Endothelial cell of umbilical vein (primary cell): ENCODE measurements at places on chromosomes 5 and 9. TPM values are rescaled to one million over a fixed set of nuclear protein-coding genes. Genes with fewer than 3 reads are reported as not detected.
A peak's percentile ranks its signal among the peaks of the same experiment; 100 is the strongest.

DNA sequence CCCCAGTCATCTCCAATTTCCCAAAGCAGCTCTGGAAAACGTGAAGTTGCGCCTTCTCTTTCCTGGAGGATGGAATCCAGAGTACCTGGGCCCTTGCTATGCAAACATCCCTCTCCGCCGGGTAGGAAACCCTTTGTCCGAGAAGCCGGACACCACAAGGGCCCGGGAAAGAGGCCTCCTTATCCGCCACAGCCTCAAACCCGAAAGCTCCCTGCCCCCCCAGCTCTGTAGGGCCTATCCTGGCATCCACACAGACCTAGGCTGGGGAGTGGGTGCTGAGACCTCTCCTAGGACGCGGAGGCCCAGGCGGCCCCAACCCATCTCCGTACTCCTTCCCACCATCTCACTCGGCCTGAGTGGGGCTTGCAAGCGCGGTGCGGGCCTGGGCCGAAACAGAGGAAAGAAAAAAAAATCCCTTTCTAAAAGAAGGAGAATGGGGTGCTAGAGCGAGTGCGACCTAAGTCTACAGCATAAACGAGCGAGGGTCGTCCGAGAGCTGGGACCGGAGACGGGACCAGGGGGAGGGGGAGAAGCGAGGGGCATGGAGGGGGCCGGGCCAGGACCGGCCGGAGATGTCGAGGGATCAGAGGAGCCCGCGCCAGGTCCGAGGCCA, 624 bp downstream of the FBXW11 start:
- peak; percentile 46 for DNase-seq

DNA sequence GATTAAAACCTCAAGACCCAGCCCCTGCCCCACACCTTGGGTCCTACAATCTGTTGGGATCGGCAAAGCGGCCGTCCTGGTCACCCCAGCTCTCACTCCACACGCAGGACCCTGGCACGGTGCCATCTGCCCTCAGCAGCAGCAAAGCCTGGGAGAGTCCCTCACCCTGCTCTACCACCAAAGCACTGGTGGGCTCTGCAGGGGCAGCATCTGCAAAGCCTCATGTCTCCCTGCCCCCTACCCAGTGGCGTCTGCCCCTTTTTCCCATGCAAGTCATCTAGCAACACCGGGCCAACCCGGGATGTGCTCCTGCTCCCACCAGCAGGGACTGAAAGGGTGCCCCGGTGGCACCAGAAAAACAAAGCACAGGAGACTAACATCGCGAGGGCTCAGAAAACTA, 19.6 kb upstream of the CNOT6 start:
- DNase-seq, result no peak

Gene DBN1
- polyA plus RNA-seq, result 198 and 267 TPM in 2 replicates

DNA sequence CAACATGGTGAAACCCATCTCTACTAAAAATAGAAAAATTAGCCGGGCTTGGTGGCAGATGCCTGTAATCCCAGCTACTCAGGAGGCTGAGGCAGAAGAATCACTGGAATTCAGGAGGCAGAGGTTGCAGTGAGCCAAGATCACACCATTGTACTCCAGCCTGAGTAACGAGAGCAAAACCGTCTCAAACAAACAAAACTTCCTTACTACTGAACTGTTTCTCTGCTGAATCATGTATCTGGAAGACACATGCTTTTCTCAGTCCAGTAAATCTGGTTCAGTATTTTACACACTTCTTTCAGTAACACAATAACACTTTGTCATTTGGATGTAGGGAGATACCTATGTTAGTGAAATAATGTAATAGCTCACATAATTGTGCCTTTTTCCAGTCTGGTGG, 7.9 kb downstream of the TRMT10B start:
- no peak for DNase-seq

- DNase-seq, result no peak
Measured at GRCh38 chr5:115398719-115399118, 102.3 kb upstream of the CCDC112 start.

Gene MARVELD2
- 5.3 and 5.7 TPM in 2 replicates for polyA plus RNA-seq

DNA sequence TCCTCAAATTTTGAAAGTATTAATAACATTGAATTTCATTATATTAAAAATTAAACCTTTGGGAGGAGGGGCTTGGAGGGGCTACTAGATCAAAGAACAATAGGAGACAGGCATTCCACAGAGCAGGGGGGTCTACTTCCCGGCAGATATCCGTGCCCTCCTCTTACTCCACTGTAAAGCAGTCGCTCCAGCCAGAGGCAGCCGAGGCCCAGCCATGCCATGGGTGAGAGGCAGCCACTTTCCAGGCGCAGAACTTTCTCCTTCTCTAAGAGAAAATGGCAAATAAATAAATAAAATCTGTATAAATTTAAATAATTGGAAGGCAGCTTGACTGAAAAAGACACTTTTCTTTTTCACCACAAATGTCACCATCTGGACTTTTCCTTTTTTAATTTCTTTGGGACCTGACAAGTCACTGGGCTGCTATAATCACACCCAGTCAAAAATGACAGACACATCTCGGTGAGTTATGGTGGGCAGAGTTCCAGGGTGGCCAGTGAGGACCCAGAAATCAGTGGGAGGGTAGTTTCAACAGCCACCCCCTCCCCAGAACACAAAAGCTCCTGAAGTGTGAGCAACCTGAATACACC, 302.2 kb upstream of the SMARCA2 start:
- no peak for DNase-seq
